ENCODE measurements at places on chromosomes 5 and 9.

DNA sequence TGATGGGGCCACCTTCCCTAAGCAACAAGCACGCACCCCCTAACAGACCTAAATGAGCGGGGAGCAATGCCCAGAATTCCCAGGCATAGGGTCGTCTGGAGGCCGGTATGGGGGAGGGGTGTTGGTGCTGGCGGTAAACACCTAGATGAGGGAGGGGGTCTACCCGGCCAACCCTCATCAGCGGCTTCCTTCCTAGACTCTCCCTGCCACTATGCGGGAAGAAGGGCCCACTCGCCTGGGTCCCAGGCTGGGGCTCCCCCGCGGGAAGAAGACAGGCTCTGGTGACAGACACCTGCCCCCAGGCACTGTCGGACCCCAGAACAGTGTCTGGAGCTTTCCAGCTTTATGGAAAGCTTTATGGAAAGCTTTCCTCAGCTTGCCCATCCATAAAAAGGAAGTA, 519.0 kb upstream of the SEMA6A start:
- DNase-seq = no peak

- no peak for DNase-seq
Observed at GRCh38 chr5:149239917-149240316, 31.7 kb upstream of the AFAP1L1 start.

GRCh38 chr9:69499407-69499806, 172.8 kb downstream of the APBA1 start:
- no peak for DNase-seq

DNA sequence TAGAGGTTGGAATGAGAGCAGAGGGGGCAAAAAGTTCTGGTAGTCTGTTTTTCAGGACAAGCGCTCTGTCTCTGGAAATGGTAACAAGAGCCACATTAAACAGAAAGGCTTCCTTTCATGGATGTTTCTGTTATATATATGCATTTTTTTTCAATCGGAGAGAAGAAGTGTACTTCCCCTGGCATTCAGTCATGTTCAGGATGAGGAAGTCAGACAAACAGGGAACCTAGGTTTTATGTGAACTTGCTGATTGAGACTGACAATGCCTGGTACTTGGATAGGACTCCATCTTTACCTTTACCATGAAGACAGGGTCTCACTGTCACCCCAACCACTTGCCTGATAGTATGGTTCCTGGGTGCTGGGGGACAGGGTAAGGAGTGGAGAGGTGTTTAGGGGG, 30.1 kb upstream of the ZBED3 start:
- no peak for DNase-seq

DNA sequence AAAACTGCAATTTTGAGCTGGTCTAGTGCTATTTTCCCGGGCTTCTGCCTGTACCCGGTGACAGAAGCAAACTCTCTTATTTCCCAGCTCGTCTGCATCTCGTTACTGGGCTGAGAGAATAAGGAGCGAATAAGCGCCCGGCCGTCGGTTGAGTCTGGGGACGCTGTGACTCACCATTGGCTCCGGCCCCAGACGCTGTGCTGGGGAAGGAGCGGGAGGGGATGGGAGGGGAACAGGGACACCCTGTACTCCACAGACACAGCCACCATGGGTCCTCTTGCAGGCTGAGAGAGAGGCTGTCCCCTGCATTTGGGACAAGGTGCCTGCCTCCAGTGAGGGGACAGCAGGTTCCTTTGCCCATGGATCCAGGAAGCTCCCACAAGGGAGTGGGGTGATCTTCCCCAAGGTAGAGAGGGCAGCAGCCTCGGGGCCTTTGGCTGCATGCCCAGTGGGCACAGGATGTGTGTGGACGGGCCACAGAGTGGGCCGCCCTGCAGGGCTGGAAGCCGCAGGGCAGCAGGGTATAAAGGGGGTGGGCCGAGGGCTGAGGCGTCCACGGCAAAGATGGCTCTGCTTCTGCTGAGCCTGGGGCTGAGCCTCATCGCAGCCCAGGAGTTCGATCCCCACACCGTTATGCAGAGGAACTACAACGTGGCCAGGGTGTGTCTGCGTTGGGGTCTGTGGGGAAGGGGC, at the start of gene LCN9:
LCN9 (plus strand) TSS at position 552 of the 693 bp plus-strand sequence; CDS start at position 565, 13 bp downstream.
- DNase-seq = no peak
